ENCODE measurements at places on chromosomes 4 and X. TPM values are rescaled to one million over a fixed set of nuclear protein-coding genes. Genes with fewer than 3 reads are reported as not detected.

SPP1 gene
- polyA plus RNA-seq, result 51.3 TPM

SYNPO2 gene
- 2.4 TPM for polyA plus RNA-seq

ADH6 gene
- polyA plus RNA-seq, result 0.40 TPM

ATP2B3 gene
- 0.09 TPM for polyA plus RNA-seq

DCHS2 gene
- 0.42 TPM for polyA plus RNA-seq

SUPT20HL1 gene
- polyA plus RNA-seq, result not detected

AADAT gene
- 6.2 TPM for polyA plus RNA-seq

SLC16A2 gene
- polyA plus RNA-seq, result 12.3 TPM

TMSB15C gene
- polyA plus RNA-seq, result 1.1 TPM

SHISA3 gene
- 5.0 TPM for polyA plus RNA-seq

G3BP2 gene
- 103 TPM for polyA plus RNA-seq

ARL9 gene
- polyA plus RNA-seq, result 0.37 TPM

MAOA gene
- 1.7 TPM for polyA plus RNA-seq

CTAG1B gene
- not detected for polyA plus RNA-seq
